AML-193 (cell line): ENCODE measurements at places on chromosomes 12 and 14.

- no peak for DNase-seq
Observed at GRCh38 chr12:25615119-25615518, 62.0 kb upstream of the LMNTD1 start.

DNA sequence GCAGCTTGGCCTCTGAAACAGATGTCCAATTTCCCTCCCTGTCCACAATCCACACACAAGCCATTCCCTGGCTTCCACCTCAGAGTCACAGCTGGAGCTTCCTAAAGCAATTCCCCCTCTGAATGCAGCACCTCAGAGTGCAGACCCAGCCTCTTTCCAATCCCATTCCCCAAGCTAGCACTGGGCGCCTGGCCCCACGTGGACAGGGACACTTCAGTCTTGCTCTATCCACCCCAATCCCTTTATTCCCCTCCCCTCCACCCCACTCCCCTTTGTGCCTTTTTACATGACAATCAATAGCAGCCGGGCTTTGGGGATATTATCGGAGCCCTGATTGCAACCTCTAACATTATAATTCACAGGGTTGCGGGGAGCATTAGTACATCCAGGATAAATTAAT, 292.6 kb downstream of the TTC8 start:
- no peak for DNase-seq

- DNase-seq: no peak
Observed at GRCh38 chr12:12323591-12323990, 26.5 kb downstream of the MANSC1 start.

- no peak for DNase-seq
Observed at GRCh38 chr12:89686311-89686710, 22.3 kb downstream of the ATP2B1 start.

DNA sequence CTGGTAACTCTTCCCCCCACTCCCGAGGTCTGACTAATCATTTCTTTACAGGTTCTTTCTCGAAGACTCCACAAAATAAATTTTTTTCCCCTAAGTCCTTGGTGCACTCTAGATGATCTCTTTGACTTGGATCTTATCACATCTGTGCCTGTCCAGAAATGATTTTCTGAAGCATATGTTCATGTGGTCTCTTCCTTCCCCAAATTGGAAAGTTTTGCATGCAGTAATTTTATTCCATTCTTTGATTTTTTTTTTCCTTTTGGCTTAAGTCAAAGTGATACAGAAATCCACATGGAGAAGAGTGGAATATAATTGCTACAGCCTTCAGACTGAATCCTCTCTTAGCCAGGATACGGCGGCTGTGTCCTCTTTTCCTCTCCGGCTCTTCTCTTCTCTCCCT, 213.3 kb downstream of the BMP4 start:
- DNase-seq: no peak

DNA sequence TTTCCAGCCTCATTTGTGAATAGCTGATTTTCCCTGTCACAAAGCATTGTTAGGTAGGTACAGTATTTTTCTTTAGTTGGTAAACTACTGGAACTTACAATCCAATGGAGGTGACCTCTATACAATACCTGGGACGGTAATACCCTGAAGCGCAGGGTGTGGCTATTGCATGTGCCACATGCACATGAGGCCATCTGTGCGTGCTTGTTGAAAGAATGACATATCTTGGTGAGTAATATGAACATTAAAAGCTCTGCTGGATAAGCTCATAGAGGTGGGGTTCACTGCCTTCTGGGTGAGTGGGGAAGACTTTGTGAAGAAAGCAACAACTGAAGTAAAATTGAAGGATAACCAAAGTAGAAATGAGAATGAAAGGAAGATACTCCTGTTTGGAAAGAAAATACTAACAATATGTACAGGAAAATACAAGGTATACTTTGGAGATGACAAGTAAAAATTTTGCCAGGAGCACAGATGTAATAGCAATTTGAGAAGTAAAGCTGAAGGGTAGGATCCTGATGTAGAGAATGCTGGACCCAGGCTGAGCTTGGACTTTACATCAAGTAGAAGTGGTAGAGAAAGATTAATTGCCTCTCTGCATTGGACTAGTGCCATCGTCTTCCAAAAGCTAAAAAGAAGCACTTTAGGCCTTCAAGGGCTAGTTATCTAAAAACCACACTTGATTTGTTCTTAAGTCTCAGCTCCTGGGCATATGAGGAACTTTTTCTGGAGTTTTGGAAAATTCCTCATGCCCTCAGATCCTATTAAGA, 97.1 kb downstream of the SLC38A6 start:
- no peak for DNase-seq

DNA sequence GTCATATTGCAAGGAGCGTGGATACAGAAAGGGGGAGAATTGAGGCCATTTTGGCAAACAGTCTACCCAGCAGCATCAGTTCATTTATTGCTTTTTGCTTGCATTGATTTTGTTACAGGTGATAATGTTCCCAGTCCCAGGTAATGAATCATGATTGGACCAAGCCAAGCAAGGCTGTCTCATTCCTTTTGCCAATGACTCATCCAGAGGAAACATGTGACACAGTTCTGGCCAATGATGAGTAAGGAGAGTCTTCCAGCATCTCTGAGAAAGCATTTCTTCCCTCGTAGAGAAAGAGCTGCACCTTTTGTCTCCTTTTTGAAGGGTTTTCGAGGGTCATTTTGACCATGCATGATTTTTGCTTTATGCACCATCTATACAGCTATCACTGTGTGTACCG, 68.2 kb downstream of the SLC15A4 start:
- no peak for DNase-seq

GRCh38 chr12:53602176-53602864, 23.9 kb downstream of the ATF7 start:
- DNase-seq: no peak

DNA sequence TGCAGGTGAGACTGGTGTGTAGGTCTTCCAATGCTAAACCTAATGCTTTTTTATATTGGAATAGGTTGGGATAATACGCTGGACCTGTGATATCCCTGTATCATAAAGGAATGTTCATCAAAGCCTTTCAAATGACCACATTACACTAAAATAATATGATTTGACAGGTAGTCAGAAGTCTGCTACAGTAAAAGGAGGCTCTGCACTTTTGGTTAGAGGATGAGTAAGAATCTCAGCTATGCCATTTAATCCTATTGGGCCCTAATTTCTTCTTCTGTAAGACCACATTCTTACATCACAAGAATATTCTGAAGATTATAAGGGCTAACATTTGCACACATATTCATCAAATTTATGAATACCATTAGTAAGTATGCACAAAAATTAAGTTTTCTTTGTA, 250.5 kb upstream of the FLRT2 start:
- no peak for DNase-seq

DNA sequence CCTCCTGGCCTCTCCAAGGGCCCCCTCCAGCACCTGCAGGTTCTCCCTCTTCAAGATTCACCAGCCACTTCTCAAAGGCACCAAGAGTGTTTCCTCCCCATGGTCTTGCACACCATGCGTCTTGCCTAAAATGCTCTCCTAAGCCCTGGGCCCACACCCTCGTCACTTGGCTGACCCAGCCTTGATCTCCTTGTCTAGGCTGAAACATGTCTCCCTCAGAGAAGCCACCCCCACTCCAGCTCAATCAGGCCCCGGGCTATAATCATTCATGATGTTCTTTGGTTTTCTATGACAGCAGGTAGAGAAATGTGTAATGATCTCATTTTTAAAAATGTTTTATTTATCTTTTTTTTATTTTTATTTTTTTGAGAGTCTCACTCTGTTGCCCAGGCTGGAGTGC, 88.1 kb downstream of the EFCAB11 start:
- no peak for DNase-seq

DNA sequence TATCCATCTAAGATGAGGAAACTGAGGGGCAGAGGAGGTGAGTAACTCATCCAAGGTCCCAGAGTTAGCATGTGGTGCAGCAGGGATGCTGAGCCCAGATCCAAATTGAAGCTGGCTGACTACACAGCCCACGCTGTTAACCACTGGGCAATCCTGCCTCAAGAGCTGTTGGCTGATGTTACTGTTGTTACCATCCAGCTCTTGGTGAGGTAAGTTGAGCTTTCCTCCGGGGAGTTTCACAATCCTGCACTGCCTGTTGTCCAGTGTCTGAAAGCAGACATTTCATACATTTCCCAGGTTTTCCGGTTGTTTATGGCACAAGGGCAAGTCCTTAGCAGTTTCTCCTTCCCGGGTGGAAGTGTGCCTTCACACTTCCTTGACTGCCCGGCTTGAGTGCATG, 14.5 kb downstream of the CYP46A1 start:
- no peak for DNase-seq

DNA sequence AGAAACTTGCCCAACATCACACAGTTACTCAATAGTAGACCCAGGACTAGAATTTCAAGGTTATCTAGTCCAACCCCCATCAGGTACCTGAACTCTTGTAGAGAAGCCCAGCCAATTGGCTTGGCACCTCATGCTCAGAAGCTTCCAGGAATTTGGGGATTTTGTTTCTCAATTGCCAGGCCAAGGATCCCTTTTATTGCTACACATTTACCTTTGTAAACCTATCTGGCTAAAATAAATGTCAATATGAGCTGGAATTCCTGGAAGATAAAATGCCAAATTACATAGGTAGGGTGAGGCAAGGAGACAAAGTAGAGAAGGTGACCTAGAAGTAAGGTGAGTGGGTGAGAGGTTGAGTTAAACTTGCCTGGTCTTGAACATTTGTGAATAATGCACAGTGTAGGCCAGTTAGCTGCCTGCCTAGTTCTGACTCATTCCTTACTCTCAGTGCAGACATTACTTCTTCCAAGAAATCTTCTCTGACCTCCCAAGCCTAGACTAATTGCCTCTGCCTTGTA, 36.3 kb downstream of the SDR9C7 start:
- no peak for DNase-seq

GRCh38 chr14:80316441-80316840, 105.1 kb upstream of the DIO2 start:
- DNase-seq: no peak

- peak; percentile 95 for DNase-seq
Observed at GRCh38 chr14:81519200-81520011, 14.2 kb downstream of the SEL1L start.

GRCh38 chr14:58863661-58864345, 226.0 kb downstream of the DACT1 start:
- no peak for DNase-seq

GRCh38 chr12:27500546-27500945, 23.5 kb upstream of the PPFIBP1 start:
- no peak for DNase-seq

DNA sequence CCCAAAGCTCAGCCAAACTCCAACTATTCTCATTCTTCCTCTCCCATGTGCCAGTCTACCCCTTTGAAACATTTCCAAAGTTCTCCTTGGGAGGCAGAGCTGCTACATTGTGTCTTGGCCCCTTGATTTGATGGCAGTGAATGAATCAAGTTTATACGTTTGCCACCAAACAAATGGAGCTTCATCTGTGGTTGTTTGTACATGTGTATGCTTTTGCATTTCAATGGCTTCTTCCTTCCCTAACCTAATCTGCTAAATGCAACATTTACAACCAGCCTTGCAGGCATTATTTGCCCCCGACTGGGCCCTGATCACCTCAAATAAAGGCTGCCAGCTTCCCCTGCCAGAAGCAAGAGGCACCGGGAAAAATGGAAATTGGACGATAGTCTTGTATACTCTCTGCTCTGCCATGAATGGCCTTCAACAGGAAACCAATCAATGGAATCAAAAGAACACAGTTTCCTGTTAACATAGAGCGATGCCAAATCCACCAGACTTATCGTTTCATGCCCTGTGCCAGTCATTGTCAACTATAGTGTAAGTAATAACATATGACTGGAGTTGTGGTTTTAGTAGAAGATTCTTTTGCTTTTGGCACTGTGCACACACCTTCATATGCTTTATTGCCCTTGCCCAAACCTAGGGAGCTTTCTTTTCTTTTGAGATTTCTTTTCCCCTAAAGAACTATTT, 97.8 kb downstream of the TMEM30B start:
- no peak for DNase-seq

GRCh38 chr12:75603475-75603874, 92.1 kb upstream of the KRR1 start:
- DNase-seq: no peak
